ENCODE measurements at places on chromosomes 2 and 18.

- DNase-seq: no peak
Observed at GRCh38 chr2:126995621-126996377, 97.1 kb downstream of the TEX51 start.

GRCh38 chr2:99297994-99298393 lies 3.0 kb downstream of the LYG1 start:
- no peak for DNase-seq

GRCh38 chr2:85009019-85009618 lies 38.2 kb downstream of the KCMF1 start:
- no peak for DNase-seq

DNA sequence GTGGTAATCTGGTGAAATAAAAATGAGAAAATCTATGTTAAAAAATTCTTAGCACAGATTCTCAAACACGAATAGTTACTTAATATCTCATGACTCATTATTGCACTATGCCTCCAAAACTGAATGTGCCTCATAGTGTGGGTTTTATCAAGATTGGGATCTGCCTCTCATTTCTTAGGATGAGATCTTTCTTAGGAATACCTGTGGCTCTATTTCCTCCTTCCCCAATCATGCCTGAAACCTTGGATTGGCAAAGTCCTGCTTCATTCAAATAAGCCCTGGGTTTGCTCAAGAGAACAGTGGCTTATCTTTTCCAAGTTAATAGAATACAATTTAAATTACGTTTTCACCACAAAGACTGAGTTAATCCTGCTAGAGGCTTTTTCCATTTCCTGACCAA lies 100.3 kb downstream of the DPP10 start:
- DNase-seq: no peak

GRCh38 chr18:50203801-50204604 lies 9.1 kb upstream of the MYO5B start:
- no peak for DNase-seq

GRCh38 chr2:83224591-83225200 lies 1234.4 kb downstream of the SUCLG1 start:
- DNase-seq: no peak

GRCh38 chr2:86049529-86049928 lies 56.2 kb downstream of the POLR1A start:
- no peak for DNase-seq

- DNase-seq: no peak
Observed at GRCh38 chr2:153871231-153872221, at the start of gene GALNT13. TSS of gene GALNT13 (plus strand) at chr2:153871922.

DNA sequence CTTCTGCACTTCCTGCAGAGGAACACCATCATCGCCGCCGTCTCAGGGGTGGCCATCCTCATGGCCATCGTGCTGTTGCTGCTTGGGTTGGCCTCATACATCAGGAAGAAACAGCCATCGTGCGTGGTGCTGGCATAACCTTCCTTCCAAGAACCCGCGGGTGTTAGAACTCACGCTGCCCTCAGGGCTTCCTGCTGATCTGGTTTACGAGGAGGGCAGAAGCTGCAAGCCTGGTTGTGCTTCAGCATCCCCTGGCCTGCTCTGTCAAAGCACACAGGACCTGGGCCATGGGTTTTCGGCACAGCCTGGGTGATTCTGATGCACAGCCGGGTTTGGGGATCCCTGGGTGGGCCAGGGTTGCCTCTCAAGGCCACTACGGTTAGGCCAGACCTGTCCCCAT lies 12.2 kb upstream of the ZAP70 start:
- DNase-seq: no peak

DNA sequence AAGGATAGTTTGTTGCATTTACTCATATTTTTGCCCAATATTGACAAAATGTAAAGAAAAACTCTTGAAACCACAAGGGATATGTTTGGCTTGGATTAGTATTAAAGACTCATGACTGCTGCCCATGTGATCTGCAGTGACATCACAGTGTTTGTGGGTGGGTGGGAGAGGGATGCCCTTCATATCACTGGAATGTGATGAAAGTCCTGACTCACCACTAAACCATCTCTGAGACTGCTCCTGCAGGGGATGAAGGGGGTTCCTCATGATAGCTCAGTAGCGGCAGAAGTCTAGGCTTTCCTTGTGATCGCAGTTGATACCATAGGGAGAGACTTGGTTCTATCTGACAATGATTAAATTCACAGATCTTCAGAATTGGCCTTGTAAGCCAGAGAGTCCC lies 451.2 kb downstream of the CNTNAP5 start:
- DNase-seq: no peak

DNA sequence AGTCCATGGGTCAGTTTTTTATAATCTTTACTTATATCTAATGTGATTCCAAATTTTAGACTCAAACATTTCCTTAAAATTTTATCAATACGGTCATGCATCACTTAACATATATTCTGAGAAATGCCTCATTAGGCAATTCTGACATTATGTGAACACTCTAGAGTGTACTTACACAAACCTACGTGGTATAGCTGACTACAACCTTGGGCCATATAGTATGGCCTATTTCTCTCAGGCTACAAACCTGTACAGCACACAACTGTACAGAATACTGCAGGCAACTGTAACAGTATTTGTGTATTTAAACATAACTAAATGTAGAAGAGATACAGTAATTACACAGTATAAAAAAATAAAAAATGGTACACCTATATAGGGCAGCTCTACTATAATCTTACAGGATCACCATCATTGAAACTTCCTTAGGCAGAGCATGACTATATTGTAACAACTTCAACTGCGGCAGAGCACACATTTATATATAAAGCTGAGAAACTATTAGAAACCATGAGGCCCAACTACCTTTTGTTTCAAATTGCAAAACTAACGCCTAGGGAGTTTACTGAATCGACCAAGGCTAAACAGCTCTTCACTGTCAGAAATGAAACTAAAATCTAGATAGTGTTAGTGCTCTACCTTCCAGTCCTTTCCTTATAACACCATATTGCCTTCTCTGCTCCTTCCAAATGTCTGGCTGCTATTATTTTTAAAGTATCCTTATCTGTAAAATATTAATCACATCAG lies 6.9 kb downstream of the YES1 start:
- DNase-seq: no peak

DNA sequence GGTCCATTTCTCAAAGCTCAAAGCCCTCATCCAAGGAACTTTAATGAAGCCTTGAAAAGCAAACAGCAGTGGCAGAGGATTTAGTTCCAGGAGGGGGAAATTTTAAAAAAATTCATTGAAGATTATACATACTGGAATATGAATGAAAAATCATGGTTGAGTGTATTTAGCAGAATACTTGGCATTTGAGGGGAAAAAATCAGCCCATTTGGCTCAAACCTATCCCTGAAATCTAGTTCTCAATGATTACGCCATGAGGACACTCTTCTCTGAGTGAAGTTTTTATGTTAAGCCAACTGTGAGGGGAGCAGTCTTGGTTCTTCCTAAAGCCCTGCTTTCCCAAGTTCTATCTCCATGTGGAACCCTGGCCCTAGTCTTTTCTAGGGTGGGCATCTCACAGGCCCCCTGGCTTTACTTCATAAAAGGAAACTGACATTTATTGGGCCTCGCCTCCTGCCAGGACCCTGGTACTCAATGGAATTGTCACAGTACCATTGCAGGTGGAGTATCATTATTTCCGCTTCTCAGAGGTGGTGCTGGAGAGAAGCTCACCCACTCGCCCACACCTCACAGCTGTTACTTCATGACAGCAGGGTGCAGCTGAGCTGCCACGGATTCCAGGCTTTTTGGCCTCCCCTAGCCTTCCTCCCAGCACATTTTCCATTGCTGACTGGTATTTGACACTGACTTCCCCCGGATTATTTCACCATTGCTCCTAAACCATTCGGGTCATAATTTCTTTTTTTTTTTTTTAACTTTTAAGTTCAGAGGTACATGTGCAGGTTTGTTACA lies 56.8 kb downstream of the NXPH2 start:
- DNase-seq: no peak

GRCh38 chr2:169741-170140 lies 94.1 kb downstream of the SH3YL1 start:
- no peak for DNase-seq

DNA sequence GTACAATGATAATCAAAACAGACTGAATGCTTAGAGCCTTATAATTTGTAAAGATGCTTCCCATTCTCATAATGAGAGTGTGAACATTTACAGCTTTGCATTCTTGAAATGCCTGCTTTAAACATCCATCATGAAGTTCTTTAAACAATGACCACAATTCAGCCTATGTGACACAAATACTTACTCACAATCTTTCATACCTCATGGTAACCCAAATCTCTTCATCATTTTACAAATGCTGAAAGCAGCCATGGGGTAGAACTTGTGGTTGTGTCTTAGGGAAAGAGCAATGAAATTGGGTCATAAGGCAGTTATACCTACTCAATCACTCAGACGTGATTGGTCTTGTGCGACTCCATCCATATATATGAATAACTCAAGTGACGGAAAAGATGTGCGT lies 140.7 kb downstream of the RND3 start:
- DNase-seq: no peak

DNA sequence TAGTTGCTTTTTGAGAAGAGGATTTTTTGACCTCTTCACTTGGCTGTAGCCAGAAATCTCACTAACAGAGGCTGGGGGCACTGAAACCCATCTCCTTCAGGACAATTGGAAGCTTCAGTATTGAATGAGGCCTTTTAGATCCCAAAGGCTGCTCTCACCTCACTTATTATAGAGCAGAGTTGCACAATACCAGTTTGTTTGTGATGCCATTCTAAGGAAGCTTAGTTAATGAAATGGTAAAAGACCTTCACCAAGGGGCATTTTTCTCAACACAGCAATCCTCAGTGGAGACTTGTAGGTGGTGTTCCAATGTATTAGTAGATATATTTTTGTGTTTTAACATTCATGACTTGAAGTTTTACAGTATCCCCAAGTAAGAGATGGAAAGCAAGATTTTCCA lies 71.0 kb upstream of the RFX8 start:
- no peak for DNase-seq

- no peak for DNase-seq
Observed at GRCh38 chr2:111191877-111192276, 71.2 kb downstream of the BCL2L11 start.

- DNase-seq: no peak
Observed at GRCh38 chr2:182540252-182540651, 113.4 kb upstream of the PDE1A start.

DNA sequence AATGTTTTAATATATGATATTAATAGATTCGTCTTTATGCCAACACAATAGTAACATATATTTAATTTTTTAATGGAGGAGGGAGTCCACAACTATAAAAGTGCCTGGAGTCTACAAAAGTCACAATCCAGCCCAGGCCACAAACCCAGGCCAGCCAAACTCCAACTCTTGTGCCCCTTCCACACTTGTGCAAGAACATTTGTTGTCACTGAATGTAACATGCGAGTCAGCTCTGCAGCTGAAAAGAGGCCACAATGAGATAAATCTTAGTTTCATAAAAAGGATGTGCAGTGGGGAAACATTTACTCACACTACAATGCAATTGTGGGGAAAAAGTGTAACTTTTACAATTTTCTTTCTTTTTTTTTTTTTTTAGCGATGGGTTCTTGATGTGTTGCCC lies 110.8 kb downstream of the MCFD2 start:
- DNase-seq: no peak

- no peak for DNase-seq
Observed at GRCh38 chr2:167438206-167438605, 549.9 kb downstream of the XIRP2 start.

DNA sequence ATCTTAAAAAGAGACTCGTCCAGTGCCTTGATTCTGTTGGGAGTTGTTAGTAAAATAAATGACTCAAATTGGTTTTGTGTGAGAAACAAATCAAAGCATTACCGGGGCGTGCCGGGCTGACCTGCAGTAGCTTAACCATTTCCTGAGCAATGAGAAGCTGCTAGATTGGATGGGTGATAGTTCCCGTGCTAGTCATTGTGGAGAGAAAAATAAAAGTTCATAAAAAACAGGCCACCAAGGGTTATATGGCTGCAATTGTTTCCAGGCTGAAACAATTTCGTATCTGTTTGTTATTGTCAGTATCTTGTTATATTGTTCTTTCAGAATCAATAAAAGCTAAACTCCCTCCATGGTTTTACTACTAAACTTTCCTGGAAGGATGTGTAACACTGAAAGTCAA lies 314.4 kb downstream of the MTX2 start:
- no peak for DNase-seq

GRCh38 chr2:174985614-174986013 lies 19.6 kb downstream of the CHN1 start:
- no peak for DNase-seq

DNA sequence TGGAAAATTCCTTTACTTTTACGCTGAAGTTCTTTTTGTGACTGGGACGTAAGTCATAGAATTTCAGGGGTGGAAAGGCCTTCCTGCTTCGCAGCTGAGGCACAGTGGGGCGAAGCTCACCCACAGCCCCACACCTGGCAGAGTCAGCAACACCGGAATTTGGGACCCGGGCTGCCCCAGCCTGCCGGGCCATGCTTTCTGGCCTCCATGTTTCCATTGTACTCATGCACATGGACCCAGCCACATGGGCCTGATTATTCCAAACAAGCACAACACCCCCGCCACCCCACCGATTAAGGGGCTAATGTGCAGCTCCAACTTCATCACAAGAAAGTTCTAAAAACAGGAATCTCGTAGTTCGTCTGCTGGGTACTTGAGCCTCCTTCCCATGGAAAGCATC lies 82.5 kb downstream of the CABLES1 start:
- DNase-seq: no peak

- no peak for DNase-seq
Observed at GRCh38 chr2:175363699-175364098, 182.2 kb upstream of the ATP5MC3 start.

DNA sequence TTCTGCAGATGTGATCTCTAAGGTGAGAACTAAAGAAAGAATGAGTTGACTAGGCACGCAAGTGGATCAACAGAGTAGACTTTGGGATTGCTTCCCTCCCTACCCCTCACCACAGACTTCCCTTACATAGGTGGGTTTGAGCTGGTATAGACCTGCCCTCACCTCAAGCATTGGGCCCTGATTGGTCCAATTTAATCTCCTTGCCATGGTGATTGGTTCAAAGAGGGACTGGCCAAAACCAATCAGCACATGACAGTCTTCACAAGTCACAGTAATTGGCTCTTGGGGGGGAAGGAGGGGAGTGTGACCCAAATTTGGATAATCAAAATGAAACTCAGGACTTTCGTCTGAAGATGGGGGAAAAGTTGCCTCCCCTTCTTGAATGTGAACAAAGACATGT lies 36.6 kb upstream of the LNPK start:
- no peak for DNase-seq

DNA sequence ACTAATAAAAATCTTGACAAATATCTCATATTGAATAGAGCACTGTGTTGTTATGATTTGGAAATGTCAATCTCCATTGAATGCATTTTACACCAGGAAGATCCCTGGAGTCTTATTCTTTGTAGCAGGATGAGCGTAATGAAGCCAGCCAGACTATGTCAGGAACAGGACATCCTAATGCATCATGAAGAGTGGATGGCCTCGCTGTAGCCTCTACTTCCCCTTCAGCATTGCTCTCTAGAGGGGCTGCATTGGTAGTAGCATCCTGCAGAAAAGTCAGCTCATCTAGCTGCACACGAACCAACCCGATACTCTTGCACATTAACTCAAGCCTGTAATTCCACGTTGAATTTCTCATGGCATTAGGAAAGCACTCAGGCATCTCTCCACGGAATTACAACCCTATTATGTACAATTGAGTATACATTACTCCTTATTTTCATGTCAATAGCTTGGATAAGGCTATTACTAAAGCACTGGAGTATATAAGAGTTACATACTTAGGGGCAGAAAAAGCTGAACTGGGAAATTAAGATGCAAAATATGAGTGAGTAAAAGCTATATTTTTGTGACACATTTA lies 76.1 kb downstream of the CMPK2 start:
- no peak for DNase-seq

GRCh38 chr2:28643911-28644334 lies 107.7 kb upstream of the PPP1CB start:
- no peak for DNase-seq

GRCh38 chr18:75252136-75252535 lies 41.5 kb downstream of the TSHZ1 start:
- no peak for DNase-seq
